ENCODE measurements at places on chromosomes 12 and 14.

DNA sequence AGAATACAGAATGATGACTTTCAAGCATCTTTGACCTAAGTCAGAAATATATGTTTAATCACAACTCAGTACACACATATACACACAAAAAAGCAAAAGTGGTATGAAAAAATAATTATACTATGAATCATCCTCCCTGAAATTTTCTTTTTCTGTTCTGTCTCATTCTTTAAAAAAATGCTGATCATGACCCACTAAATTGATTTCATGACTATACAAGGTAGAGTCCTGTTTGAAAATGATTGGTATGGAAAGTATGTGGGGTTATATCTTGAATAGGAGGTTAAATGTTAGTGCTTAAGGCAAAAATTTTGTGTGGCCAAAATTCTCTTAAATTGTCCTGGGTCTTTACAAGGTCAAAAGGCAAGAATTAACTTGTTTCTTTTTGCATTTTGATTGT is 80.4 kb downstream of the SUDS3 start:
- DNase-seq = no peak

DNA sequence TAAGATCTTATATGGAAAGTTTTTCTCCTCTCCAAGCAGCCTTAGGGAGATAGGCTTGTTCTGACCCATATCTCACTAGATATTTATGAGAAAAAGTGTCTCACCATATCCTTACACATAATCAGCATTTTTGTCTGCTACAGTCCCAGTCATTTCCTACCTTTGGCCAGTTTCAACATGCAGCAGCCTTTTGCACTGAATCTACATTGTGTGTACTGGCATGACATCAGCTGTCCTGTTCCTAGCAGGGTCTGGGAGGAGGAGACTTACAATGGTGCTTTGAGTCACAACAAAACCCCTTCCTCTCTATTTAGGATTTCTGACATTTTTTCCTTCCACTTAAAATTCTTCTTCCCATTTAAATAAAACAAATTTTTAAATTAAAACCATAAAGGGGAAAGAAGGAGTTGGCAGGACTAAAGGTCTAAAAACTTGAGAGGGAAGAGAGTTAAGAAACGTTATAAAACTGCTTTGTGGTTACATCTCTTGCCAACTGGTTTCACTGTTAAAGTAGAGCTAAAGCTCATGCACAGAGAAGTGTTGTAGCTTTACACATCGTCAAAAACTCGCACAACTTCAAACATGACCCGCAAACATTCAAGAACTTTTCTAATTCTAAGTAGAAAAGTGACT is 53.3 kb upstream of the CERS5 start:
- no peak for DNase-seq

DNA sequence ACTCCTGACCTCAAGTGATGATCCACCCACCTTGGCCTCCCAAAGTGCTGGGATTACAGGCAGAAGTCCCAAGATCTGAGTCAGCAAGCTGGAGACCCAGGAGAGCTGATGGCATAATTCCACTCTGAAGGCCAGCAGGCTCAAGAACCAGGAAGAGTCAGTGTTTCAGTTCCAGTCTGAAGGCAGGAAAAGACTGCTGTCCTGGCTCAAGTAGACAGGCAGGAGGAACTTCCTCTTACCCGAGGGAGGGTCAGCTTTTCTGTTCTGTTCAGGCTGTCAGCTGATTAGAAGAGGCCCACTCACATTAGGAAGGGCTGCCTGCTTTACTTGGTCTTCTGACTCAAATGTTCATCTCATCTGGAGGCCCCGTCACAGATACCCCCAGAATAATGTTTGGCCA is 206.0 kb upstream of the MYL2 start:
- DNase-seq = no peak

- no peak for DNase-seq
Observed at GRCh38 chr14:82689948-82690347, 1156.3 kb upstream of the SEL1L start.

DNA sequence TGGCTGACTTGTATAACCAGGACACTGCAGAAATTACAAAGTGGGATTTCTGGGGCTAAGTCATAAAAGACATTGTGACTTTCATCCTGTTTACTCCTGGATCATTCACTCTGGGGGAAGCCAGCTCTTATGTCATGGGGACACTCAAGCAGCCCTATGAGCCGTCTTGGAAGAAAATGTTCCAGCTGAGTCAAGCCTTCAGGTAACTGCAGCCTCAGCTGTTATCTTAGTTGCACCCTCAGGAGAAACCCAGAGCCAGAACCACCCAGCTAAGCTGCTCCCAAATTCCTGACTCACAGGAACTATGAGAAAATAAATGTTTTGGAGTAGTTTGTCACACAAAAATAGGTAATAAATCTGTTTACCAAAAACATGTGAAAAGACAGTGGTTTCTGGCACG is 43.1 kb upstream of the GXYLT1 start:
- no peak for DNase-seq

DNA sequence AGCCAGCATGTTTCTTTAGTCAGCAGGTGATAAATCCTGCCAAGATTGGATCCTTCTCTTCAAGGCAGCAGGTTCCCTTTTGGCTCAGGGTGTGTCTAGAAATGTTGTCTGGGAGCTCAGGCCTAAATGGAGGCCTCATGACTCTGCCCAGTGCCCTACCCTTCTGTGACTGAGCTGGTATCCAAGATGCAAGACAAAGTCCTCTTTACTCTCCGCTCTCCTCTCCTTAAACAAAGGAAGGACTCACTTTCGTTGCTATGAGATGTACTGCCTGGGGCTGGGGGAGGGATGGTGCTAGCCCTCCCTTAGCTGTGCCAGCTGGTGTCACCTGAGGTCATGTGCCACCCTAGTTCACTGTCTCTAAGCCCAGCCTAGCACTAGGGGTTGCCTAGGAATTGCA is 13.8 kb upstream of the TMPRSS12 start:
- no peak for DNase-seq

DNA sequence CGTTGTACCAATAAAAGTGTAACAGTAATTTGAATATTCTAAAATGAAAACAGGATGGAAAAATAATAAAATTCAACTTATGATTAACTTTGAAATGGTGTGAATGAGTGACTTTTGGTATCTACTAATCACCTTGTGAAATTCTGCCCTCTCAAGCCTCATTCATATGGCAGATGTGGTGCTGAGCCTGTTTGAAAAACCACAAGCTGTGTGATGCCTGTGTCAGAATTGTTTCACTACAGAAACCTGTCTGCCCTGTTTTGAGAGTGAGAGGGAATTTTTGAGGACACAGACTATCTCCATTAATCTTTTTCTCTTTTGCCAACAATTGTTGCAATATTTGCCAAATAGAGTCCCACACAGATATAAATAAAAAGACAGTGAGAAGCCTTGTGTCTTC is 3.9 kb upstream of the RNU6-7 start:
- no peak for DNase-seq

- no peak for DNase-seq
Observed at GRCh38 chr12:19639781-19640415, 200.6 kb downstream of the AEBP2 start.

GRCh38 chr12:7142056-7142644 is 12.0 kb downstream of the CLSTN3 start:
- DNase-seq = no peak

DNA sequence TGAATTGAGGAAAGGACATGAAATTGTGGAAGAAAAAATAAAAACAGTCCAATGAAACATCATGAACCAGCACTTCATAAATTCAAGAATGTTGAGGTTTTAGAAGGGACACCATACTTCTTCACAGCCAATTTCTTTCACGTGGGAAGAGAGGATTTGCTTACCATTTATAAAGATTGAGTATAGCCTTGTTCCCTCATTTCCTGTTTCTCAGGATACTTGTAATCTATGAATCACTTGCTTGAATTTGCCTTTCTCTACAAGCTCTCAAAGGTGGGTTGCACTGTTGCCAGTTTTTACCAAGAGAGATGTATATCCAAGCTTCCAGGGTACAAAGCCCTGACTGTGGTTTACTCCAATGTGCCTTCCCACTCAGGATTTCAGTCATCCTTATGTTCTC is 116.1 kb downstream of the DUSP6 start:
- DNase-seq = peak; percentile 44

DNA sequence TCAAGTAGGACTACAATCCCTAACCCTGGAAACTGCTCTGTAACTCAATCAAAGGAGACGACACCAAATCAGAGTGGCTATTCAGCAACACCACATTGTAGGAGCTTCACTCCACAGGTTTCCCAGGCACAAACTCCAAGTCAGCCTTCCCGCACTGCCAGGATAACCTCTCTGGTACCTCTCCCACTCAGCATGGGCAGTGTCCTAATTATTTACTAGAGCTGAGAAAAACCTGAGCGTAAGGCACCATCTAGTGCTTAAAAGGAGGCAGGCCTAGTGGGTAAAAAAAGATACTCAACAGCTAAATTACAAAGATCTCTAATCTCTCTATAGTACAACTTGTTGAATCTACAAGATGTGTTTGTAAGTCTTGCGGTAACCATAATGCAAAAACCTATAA is 36.1 kb downstream of the PARP11 start:
- DNase-seq = no peak

DNA sequence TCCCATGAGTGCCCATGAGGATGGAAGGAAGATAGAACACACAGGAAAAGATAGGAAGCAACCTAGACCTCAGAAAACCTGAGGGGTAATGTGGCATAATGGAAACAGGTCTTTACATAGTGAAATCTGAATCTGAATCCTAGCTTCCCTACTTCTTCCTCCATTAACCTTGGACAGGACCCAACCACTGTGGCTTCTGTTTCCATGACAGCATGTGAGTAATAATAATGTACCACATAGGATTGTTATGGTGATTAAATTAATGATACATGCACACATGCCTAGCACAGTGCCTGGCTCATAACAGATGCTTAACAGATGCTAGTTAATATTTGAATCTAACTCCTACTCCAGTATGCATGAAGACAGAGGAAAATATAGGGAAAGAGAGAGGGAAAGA is 11.2 kb downstream of the TTC9 start:
- no peak for DNase-seq

GRCh38 chr14:74611650-74612349 is at the start of gene LTBP2:
LTBP2 (minus strand) TSS chr14:74612237; CDS start chr14:74611944, 293 bp downstream.
- no peak for DNase-seq
